ENCODE measurements at places on chromosomes 5 and 9.

DNA sequence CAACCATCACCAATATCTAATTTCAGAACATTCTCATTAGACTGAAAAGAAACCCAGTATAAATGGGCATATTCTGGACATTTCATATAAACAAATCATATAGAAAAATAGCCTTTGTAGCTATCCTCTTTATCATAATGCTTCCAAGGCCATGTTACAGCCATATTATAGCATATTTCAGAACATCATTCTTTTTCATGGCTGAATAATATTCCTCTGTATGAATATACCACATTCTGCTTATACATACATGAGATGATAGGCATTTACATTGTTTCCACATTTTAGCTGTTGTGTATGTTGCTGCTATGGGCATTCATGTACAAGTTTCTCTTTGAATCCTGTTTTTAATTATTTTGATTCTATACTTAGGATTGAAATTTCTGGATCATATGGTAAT lies 167.0 kb downstream of the FBXL17 start:
- DNase-seq: no peak

DNA sequence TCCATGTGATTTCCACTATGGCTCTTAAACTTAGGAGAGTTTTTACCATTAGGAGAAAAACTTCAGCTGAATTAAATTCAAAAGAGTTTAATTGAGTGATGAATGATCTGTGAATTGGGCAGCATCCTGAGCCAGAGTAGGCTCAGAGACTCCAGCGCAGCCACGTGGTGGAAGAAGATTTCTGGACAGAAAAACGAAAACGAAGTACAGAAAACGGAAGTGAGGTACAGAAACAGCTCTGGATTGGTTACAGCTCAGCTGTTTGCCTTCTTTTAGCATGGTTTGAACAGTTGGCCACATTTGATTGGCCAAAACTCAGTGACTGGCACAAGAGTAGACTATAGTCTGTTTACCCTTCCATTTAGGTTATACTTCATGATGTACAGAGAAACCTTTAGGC lies 69.2 kb upstream of the PLPP1 start:
- DNase-seq: no peak

GRCh38 chr5:82549263-82549662 lies 271.1 kb upstream of the RPS23 start:
- no peak for DNase-seq

- no peak for DNase-seq
Observed at GRCh38 chr5:54040804-54041203, 269.6 kb downstream of the ARL15 start.

DNA sequence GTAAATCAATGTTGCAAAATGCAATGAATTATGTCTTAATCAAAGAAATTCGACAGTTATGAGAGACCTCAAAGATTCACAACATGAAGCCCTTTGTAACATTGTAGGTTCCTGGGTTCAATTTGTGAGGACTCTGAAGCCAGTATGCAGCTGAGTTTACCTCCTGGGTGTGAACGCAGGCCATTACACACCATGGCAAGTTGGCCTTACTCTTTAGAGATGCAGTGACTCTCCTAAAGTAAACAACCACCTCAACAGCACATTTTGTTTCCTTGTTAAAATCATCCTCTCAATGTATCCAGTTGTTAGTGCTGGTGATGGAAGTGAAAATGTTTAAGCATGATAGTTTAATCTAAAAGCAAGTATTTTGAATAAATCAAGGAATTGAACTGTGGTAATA lies 73.8 kb downstream of the JAKMIP2 start:
- no peak for DNase-seq

DNA sequence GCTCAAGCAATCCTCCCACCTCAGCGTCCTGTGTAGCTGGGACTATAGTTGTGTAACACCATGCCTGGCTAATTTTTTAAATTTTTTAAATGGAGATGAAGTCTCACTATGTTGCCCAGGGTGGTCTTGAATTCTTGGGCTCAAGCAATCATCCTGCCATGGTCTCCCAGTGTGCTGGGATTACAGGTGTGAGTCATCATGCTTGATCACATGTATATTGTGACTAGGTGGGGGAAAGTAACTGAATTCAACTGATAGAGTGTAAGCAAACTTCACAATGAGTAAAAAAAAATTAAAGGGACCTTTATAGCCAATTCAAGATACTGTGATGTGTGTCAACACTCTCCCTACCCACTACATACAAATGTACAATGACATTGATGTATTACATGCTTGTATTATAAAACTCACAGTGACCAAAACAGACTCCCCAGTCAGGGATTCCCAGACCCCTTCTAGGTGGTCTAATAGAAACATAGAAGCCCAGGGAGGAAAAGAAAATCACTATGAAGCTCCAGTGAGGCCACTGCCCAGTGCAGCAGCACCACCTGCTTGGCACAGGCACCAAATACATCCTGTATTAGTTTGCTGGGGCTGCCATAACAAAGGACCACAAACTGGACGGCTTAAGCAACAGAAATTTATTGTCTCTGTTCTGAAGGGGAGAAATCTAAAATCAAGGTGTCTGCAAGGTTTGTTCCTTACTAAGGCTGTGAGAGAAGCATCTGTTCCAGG lies 8.8 kb downstream of the PLGRKT start:
- DNase-seq: no peak

DNA sequence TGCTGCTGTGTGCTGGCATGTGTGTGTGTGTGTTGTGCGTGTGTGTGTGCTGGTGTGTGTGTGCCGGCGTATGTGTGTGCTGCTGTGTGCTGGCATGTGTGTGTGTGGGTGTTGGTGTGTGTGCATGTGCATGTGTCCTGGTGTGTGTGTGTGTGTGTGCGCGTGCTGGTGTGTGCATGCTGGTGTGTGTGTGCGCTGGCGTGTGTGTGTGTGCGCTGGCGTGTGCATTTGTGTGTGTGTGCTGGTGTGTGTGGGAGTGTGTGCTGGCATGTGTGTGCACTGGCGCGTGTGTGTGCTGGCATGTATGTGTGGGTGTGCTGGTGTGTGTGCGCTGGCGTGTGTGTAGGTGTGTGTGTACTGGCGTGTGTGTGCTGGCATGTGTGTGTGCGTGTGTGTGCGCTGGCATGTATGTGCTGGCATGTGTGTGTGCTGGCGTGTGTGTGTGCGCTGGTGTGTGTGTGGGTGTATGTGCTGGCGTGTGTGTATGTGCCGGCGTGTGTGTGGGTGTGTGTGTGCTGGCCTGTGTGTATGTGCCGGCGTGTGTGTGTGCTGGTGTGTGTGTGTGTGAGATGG lies 20.1 kb downstream of the UNC5A start:
- no peak for DNase-seq

DNA sequence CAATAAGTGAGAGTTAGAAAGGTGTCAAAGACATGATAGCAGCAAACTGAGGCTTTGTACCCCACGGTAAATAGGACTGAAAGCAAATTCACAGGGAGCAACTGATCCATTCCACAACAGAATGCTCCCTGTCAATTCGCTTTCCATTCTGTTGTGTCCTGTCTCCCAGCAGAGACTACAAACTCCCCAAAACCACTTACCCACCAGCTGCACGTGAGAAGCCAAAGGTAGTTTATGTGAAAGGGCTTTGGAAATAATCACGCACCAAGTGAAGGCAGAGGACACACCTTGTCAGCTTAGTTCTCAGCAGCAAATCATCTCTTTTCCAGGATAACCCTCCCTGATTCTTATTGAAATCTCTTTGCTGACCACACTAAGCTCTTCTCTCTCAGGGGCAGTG lies 46.6 kb upstream of the IL17B start:
- no peak for DNase-seq

GRCh38 chr9:76657265-76657664 lies 107.0 kb upstream of the PCA3 start:
- DNase-seq: no peak

GRCh38 chr5:137273511-137273910 lies 225.6 kb downstream of the SPOCK1 start:
- DNase-seq: no peak

DNA sequence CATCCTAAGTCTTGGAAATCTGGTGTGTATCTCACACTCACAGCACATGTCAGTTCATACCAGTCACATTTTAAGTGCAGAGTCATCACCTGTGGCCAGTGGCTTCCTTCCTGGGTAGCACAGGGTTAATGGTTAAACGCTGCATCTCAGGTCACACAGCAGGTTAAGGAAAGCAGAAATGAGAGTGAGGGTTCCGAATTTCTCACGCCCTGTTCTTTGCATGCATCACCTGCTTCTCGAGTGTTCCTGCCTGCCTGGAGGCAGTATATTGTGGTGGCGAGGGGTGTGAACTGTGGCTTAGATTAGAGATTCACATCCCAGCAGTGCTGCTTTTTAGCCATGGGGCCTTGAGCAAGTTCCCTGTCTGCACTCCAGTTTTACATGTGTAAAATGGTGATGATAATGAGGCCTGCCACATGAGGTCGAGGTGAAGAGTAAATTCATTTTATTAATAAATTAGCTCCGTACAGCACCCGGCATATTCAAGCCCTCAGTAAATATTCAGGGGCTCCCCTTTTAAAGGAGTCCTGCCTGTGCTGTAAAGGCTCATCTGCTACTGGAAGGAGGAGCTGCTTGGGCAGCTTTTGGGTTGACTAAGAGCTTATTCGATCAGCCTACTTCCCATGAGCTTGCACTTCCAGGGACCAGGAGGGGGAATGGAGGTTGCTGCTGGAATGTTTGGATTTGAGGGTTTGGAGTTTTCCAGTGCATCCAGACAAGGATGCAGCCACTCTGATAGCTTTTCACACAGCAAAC lies 61.1 kb upstream of the SAP30L start:
- no peak for DNase-seq

- peak; percentile 73 for DNase-seq
Observed at GRCh38 chr5:73451224-73452130, 2.9 kb upstream of the FOXD1 start.

GRCh38 chr5:126492939-126493338 lies 69.7 kb downstream of the GRAMD2B start:
- no peak for DNase-seq

DNA sequence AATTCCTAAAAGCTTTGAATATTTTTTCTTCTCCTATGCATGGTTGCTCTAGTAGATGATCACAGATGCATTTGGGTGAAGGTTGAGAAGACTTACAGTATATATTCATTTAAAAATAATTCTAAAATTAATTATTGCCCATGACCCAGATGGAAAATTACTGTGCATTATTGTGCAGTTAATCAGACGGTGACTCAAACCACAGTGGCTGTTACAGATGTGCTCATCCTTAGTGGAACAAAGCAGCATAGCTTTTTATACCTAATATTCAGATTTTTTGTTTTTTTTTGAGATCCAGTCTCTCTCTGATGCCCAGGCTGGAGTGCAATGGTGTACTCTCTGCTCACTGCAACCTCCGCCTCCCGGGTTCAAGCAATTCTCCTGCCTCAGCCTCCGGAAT lies 10.7 kb downstream of the OR2V1 start:
- no peak for DNase-seq

GRCh38 chr5:119082691-119083090 lies 11.8 kb downstream of the DMXL1 start:
- DNase-seq: no peak

DNA sequence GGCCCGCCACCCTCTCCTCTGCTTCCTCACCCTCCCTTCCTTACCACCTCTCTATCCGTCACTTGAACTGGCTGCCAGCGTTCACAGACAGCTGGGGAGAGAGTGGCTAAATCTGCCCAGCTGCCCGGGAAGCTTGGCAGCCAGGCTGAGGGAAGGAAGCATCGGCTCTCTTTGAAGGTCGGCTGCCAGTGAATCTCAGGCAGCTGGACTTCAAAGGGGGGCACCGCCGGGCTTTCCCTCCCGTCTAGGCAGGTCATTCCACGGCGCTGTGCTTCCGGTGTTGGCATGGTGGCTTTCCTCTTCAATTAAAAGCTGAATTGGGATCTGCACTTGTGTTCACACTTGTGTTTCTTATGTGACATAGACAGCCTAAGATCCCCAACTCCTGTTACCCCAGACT lies 174.0 kb downstream of the GDNF start:
- DNase-seq: no peak

GRCh38 chr9:89815061-89815902 lies 210.5 kb downstream of the GADD45G start:
- DNase-seq: no peak

GRCh38 chr5:33317271-33317670 lies 123.5 kb upstream of the TARS1 start:
- DNase-seq: no peak

DNA sequence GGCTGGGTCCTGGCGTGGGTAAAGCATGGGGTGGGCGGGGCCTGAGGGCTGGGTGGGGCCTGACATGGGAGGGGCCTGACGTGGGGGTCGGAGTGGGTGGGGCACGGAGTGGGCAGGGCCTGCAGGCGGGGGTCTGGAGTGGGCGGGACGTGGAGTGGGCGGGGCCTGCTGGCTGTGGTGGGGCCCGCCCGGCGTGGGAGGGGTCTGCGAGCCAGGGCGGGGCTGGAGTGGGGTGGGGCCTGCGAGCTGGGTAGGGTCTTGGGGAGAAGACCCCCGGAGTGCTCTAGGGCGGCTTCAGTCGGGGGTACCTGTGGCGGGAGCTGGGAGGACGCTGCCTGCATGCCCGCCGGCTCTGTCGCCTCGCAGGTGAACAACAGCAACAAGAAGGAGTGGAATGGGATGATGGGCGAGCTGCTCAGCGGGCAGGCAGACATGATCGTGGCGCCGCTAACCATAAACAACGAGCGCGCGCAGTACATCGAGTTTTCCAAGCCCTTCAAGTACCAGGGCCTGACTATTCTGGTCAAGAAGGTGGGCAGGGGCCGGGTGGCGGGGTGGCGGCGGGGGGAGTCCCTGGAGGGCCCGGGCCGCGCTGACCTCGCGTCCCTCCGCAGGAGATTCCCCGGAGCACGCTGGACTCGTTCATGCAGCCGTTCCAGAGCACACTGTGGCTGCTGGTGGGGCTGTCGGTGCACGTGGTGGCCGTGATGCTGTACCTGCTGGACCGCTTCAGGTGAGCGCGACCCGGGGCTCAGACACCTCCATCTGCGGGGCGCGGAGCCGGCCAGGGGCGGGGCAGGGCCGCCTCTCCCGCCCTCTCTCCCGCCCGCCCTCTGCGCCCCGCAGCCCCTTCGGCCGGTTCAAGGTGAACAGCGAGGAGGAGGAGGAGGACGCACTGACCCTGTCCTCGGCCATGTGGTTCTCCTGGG lies 8.0 kb downstream of the LRRC26 start:
- DNase-seq: no peak

DNA sequence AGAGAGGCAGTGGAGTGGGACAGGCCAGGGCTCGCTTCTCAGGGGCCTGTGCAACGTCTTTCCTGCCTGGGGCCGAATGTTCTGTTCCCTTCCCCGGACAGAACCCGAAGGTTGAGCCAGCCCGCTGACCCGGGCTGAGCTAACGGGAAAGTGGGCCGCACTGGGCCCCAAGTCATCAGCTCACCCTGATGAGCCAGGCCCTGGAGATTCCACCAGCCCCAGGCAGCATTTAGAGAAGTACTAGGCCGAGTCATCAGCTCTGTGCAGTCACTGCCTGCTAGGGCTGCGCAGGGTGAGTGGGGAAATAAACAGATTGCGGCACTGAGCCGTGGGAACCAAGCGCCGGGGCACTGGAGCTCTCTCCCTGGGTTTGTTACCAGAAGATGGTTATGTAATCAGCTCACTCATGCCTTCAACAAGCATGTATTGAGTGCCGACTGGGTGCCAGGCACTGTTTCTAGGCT lies 29.1 kb upstream of the DUSP1 start:
- DNase-seq: no peak

GRCh38 chr5:94361161-94361560 lies 257.2 kb downstream of the KIAA0825 start:
- DNase-seq: no peak

All from activated naive CD4-positive, alpha-beta T cell treated with Interleukin-2 at 50 U/mL for 16 hours (primary cell).